ENCODE measurements at places on chromosomes 4 and X.

DNA sequence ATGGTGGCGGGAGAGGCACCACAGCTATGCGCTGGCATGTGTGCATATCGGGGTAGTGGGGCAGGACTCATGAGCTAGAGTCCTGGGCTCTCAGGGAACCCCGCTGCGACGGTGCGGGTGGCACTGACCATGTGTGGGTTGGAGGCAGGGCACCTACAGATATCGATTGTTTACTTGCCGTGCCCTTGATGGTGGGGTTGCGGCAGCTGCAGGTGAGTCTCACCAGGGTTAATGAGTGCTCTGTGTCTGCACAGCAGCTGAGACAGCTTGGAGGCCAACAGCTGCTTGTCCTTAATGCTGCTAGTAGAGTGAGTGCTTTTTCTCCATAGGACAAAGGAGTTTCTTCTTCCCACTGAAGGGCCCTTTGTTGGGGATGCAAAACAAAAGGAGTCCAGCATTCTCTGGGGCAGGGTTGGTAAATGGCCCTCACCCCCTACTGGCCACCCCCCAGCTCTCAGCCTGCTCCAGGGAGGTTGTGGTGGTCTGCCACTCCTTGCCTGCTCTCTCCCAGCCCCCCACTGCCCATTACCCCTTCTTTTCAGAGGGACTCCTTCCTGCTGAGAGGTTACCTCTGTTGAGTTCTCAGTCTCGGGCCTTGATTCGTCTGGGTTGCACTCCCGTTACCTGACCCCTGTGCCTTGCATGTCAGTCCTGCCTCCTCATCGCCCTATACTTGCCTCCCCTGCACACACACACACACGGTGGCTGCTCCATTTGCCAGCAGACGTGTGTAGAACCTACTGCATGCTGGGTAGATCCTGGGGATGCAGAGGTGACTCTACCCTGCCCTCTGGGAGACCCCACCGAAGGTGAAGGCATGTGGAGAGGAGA is 52.8 kb downstream of the TBC1D14 start:
- DNase-seq: no peak

DNA sequence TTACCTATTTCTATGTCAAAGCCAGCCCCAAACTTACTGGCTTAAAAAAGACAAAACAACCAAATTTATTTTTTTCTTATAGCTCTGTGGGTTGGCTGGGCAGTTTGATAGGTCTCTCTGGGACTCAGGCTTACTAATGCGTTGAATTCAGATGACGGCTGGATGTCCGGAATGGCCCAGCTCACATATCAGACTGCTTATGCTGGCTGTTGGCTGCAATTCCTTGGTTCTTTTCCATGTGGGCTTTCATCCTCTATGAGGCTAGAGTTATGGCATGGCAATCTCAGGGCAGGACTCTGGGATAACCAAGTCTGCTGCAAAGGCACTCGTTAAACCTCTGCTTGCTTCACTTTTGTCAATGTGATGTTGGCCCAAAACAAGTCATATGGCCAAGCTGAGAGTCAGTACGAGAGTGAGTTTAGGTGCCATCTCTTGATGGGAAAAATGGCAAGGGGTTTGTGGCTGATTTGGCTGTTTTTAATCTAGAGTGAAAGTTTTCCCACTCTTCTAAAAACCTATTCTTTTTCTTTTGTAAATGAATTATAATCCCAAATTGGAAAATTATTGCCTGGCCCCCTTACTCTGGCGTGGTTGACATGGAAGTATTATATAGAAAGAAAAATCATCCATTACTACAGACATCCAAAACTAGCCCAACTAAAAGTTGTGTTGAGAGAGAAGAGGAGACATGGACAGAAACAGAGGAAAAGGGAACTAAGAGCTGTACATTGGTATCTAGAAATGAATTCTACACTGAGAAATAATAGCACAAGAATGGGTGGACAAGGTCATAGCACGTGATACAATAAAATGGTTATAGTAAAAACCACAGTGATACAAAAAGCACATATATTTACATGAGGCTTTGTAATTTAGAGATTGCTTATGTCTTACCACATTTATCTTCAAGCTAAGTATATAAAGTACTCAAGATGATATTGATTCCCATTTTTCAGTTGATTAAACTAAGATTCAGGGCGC is 6.6 kb downstream of the PRIMPOL start:
- no peak for DNase-seq

GRCh38 chrX:38848671-38849455 is 47.6 kb downstream of the MID1IP1 start:
- DNase-seq: no peak

DNA sequence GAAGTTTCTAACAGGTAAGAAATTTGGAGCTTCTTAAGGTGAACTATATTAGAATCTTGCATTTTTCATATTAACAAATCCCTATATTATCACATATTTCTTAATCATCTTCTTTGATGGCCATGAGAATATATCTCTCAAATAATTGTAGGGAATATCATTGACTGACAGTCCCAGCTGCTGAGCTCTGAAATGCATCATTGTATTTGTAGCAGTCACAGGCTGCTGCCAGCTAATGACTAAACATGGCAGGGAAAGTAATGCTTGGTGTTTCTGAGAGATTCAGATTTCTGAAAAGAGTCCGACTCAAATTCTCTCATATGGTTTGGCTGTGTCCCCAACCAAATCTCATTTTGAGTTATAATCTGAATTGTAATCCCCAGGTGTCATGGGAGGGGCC is 171.9 kb downstream of the TRAM1L1 start:
- DNase-seq: no peak

- no peak for DNase-seq
These were observed 141.8 kb upstream of the NALF2 start for GRCh38 chrX:69362354-69362753.

- DNase-seq: peak; percentile 74
These were observed 57.0 kb upstream of the PROM1 start for GRCh38 chr4:16140879-16141249.

Measured in epithelial cell of esophagus (primary cell).